Dermis microvascular lymphatic vessel endothelial cell (primary cell): ENCODE measurements at places on chromosomes 1 and 21. TPM values are rescaled to one million over a fixed set of nuclear protein-coding genes. Genes with fewer than 3 reads are reported as not detected.

ASTN1 gene
- not detected in 2 replicates for total RNA-seq

GBP2 gene
- total RNA-seq: 13.7 and 56.0 TPM in 2 replicates

ADORA1 gene
- not detected in 2 replicates for total RNA-seq

GREM2 gene
- total RNA-seq: not detected in 2 replicates

S100A12 gene
- total RNA-seq: not detected in 2 replicates

TM2D1 gene
- 35.8 and 64.2 TPM in 2 replicates for total RNA-seq

HMCN1 gene
- 4.0 and 21.5 TPM in 2 replicates for total RNA-seq

MYOC gene
- total RNA-seq: not detected in 2 replicates

RGL1 gene
- total RNA-seq: 20.7 and 28.3 TPM in 2 replicates
